ENCODE measurements at places on chromosomes 3 and 15.
A peak's percentile ranks its signal among the peaks of the same experiment; 100 is the strongest.

DNA sequence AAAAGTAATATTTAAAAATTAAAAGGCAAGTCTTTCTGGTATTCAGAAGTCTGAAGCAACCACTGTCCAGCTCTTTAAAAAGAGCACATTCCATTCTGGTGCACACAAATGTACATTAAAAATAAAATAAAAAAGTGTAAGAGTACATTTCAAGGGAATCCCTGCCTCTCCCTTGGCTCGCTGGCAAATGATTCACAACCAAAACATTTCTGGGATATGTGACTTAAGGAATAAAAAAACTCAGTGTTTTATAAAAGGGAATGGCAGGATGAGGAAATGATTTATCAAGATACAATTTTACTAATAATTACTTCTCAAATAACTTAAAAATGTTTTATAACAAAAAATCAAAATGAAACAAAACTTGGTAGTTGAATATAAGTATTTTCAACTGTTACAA lies 23.8 kb upstream of the ANXA2 start:
- no peak for DNase-seq

- no peak for DNase-seq
These were observed 8.1 kb downstream of the INSYN1 start for GRCh38 chr15:73745073-73745472.

- DNase-seq: no peak
These were observed 6.6 kb upstream of the SUCNR1 start for GRCh38 chr3:151866711-151867410.

GRCh38 chr3:87198774-87199173 lies 28.3 kb upstream of the CHMP2B start:
- no peak for DNase-seq

DNA sequence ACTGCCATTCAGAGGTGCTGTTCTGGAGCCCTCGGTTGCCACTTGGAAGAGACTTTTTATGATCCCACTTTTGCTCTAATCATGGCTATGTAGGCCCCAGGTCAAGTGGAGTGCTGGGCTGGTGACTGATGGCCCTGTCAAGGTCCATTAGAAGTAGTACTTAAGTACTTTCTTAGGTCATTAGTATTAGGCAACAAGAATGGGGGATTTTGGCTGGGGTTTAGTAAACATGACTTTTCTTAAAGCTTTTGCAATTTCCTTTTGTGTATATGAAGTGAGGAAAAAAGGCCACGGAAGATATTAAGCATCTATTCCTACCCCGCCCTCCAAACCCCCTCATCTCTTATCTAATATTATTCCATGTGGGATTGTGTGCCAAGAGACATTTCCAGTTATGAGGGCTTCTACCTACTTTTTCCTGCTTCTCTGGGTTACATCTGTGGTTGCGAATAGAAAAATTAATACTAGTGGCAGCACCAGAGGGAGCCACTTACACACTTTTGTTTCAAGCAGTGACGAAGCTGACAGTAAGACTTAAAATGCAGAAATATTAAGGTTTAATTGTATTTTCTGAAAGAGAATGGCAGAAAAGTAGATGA lies 13.9 kb downstream of the NLGN1 start:
- no peak for DNase-seq

- DNase-seq: no peak
These were observed 1151.8 kb upstream of the ALCAM start for GRCh38 chr3:104214937-104215336.

DNA sequence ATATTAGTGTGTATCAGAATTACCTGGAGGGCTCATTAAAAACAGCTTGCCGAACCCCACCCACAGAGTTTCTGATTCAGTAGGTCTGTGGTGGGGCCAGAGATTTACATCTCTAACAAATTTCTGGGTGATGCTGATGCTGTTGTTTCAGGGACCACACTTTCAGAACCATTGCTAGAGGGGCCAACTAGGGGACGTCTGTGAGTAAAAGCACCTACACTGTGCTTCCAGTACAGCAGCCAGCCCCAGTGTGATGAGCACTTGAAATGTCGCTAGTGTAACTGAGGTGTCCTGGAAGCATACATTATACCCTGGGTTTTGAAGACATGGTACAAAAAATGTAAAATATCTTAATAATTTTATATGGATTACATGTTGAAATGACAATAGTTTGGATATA lies 33.0 kb downstream of the AGTR1 start:
- no peak for DNase-seq

DNA sequence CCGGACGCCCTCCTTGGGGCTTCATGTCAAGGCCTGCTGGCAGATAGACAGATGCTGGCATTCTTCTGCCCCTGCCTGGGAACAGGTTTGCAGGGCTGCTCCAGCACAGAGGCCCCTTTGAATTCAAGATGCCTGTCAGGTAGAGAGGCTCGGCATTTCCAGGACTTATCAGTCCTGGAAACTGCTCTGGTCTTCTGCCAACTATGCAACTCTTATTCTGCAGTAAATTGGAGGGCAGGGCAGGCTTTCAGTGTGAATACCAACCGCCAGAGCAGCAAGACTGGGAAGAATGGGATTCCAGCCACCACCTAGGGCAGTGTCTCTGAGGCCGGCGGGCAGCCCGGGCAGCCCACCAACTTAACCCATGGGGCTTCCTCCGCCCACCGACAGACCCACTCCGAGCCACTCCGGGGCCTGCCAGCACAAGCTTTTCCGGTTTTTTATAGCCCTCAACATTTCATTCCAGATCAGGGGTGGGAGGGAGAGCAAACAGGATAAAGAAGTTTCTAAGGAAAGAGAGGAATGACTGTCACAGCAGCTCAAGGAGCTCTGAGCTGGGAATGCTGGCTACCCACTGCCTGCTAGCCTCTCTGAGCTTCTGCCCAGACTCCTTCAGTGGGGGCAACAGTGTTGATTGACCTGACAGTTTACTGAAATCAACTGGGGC lies 140.9 kb downstream of the NTRK3 start:
- DNase-seq: peak; percentile 50

- no peak for DNase-seq
These were observed 77.1 kb downstream of the SLC25A26 start for GRCh38 chr3:66297900-66298299.

GRCh38 chr3:126959921-126960603 lies 22.9 kb upstream of the PLXNA1 start:
- peak; percentile 47 for DNase-seq

DNA sequence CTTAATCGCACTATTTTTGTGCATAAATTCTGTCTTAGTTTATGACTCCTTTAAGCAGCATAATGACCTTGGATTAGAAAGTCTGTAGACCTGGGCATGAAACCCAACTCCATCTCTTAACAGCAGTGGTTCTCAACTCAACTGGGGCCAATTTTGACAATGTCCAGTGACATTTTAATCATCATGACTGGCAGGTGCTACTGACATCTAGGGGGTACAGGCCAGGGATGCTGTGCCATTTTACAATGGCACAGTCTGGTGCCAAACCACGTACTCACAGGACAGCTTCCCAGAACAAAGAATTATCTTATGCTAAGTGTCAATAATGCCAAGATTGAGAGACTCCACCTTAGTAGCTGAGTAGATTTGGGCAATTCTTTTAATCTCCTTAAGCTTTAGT lies 405.0 kb downstream of the NTRK3 start:
- DNase-seq: no peak

GRCh38 chr15:66165856-66166255 lies 87.7 kb downstream of the MEGF11 start:
- no peak for DNase-seq

GRCh38 chr3:135012101-135012500 lies 217.0 kb downstream of the EPHB1 start:
- no peak for DNase-seq

GRCh38 chr15:92803852-92804609 lies 96.1 kb upstream of the CHD2 start:
- peak; percentile 93 for DNase-seq

DNA sequence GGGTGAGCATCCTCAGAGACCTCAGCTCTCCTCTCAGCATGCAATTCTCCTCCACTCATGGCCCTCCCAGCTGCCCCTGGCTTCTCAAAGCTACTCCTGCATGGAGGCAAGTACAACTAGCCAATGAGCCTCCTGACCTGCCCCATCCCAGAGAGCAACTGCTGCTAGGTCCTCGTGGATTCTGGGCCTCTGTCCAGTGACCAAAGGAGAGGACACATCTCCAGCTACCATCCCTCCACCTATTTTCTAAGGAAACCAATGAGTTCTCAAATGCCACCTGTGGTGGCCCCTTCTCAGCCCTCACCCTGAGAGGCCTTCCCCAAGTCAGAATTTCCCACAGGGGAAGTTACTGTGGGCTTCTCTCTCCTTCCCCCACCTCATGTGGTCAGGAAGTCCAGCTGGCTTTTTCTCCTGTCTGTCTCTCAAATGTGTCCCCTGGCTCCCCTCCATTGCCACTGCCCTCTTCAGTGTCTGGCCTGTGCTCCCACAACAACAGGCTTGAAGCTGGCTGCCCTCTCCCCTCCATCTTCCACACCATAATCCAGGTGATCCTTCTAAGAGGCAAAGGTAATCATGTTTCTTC lies 43.0 kb downstream of the LIPC start:
- DNase-seq: no peak

DNA sequence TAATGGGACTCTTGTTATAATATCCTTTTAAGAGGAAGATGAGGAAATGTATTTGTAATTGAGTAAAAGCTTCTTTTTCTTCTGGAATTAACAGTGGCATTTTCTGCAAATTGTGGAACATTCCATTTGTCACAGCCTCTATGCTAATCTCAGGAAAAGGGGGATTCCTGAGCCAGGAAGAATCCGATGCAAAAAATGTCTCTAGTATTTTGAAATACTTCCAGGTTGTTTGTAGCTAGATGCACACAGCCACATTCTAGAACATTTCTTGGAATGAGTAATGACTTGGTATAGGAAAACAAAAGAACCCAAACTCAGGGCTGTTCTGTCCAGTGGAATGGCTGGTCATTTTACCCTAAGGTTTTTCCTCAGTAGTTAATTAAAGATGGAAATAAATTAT lies 98.5 kb upstream of the SLC2A2 start:
- no peak for DNase-seq

DNA sequence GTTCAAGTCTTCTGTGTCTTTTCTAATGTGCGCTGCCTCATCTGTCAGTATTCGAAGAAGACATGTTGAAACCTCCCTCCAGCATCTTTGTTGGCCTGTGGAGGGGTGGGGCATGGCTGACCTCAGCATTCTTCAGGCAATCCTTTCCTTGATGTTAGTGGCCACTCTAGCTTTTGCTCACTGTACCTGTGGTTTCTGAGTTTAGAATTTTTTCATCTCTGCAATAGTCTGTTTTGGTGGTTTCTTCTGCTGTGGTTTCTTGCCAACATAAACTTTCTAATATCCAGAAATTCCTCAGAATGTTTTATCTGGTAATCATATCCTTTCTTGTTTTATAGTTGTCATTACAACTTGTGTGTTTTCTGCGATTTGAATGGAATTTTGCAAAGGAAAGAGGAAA lies 251.3 kb upstream of the NR2E3 start:
- DNase-seq: no peak

DNA sequence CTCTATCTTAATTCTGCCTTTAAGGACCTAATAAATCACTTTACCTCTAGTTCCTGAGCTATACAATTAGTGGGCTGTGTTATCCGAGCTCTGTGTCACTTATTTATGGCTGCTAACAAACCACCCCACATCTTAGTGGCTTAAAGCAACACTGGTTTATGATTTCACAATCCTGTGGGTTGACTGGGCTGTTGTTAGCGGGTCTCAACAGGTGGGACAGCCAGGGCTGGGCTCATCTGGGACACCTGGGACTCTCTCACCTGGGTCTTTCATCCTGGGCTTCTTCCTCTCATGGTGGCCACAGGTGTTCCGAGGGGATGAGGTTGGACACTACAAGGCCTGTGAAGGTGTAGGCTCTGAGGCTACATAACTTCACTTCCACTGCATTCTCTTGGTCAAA lies 35.8 kb upstream of the CHST2 start:
- DNase-seq: no peak

DNA sequence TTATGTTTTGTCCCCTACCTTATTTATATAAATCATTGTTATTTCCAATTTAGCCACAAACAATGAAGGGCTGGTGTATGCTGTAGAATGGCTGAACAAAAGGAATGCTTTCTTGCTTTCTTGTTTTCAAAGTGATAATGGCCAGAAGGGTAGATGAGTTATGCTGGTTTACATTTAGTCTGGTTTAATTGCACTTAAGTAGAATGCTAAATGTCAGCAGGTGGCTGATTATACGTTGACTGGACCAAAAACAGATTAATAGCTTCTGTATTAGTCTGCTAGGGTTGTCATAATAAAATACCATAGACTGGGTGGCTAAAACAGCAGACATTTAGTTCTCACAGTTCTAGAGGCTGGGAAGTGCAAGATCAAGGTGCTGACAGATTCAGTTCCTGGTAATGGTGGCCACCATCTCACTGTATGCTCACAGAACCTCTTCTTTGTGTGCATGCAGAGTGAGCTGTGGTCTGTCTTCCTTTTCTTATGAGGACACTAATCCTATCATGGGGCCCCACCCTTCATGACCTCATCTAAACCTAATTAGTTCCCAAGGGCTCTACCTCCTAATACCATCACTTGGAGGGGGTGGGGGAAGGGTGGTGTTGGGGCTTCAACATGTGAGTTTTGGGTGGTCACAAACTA lies 17.1 kb upstream of the XIRP1 start:
- DNase-seq: no peak

- DNase-seq: no peak
These were observed 64.4 kb downstream of the LRRC28 start for GRCh38 chr15:99315636-99316035.

DNA sequence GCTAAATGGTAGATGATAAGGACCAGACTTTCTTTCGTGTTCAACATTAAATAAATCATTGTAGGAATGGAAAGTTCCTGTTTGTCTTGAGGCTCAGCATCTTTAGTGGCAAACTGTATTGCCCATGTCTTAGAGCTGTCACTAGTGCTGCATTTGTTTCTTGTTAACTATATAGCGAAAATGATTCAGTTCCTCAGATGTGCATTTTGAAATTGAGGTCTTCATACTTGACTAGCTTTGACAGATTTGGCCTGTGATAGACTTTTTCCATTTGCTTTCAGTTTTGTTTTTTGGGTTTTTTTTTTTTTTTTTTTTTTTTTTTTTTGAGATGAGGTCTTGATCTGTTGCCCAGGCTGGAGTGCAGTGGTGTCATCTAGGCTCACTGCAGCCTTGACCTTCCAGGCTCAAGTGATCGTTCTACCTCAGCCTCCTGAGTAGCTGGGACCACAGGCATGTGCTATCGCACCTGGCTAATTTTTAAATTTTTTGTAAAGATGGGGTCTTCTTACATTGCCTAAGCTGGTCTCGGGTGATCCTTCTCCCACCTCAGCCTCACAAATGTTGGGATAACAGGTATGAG lies 9.5 kb upstream of the RPLP1 start:
- DNase-seq: no peak

- no peak for DNase-seq
These were observed 493.4 kb upstream of the TGFBR2 start for GRCh38 chr3:30112902-30113484.

DNA sequence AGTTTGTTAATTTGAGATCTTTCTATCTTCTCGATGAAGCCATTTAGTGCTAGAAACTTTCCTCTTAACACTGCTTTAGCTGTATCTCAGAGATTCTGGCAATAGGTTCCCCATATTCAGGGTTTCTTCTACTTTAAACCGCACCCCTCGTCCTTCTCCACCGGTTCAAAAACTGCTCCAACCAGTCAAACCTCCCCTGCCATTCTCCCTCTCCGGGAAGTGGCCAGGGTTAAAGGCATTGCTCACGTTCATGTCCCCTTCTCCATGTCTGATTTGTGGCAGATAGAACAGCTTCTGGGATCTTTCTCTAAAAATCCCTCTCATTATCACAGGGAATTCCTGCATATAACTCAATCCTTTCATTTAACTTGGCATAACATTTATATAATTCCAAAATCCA lies 14.4 kb downstream of the ALDH1L1 start:
- no peak for DNase-seq

All from aorta (tissue), 5 donors.